ENCODE measurements at places on chromosomes 1 and 21. TPM values are rescaled to one million over a fixed set of nuclear protein-coding genes. Genes with fewer than 3 reads are reported as not detected.

GRCh38 chr1:168092566-168093355 is 44.0 kb downstream of the GPR161 start:
- DNase-seq: no peak

- no peak for DNase-seq
Measured at GRCh38 chr1:205226868-205227583, 720 bp upstream of the TMCC2 start.

CLDN17 gene
- polyA plus RNA-seq: not detected

GRCh38 chr21:35349376-35350080 is 300.4 kb upstream of the RUNX1 start:
- DNase-seq: no peak

DNA sequence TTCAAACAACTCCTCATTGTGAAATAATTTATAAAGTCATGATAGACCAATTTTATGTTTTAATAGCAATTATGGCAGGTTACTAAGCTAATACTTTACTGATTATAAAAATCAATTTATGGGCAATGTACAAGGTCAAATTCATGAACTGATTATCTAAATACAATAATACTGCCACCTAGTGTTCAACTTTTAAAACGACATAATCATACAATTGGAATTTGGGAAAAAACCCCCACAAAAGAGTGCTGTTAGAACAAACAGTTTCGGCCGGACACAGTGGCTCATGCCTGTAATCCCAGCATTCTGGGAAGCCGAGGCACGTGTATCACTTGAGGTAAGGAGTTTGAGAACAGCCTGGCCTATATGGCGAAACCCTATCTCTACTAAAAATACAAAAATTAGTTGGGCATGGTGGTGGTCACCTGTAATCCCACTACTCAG is 14.0 kb downstream of the GTF2B start:
- DNase-seq: peak; percentile 52

- no peak for DNase-seq
Measured at GRCh38 chr1:63802109-63802508, 28.3 kb downstream of the ROR1 start.

DNA sequence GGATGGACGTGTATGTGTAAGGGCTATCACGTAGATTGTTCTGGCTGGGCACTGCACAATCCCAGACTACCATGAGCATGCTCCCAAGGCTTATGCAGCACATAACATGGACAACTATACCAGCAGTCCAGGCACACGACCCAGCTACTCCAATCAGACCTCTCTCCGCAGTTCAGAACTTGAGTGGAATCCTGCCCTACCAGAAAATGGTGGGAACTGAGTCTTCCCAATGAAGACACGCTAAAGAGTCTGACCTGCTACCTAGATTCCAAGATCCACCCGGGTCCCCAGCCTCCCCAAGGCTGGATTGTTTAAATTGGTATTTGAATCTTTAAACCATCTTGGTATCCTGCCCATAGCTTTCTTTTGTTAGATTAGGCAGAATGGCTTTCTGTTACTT is 251.3 kb upstream of the KAZN start:
- no peak for DNase-seq

DNA sequence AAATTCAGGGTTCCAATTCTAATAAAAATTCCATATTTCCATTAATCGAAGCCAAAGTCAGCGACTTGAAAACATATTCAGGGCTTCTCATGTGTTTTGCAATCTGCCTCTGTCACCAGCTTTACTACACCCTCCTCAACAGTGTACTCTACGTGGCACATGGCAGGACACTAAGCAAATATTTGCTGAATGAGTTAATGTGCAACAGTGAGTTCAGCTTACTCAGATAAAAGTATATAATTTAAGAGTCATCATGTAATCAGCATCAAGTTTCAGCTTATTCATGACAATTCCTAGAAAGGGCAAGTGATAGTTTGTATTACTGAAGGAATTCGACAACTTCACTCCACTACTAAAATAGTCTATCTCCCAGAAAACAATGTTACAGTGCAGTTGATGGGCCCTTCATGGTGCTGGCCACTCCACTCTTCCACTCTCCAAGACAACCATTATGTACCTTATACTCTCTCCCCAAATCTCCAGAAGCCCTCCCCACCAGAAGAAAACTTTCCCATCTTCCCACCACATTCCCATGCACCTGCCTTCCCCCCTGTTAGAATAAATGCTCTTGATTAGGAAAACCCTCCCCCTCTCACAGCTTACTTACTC is 97.3 kb downstream of the TTLL7 start:
- no peak for DNase-seq

DNA sequence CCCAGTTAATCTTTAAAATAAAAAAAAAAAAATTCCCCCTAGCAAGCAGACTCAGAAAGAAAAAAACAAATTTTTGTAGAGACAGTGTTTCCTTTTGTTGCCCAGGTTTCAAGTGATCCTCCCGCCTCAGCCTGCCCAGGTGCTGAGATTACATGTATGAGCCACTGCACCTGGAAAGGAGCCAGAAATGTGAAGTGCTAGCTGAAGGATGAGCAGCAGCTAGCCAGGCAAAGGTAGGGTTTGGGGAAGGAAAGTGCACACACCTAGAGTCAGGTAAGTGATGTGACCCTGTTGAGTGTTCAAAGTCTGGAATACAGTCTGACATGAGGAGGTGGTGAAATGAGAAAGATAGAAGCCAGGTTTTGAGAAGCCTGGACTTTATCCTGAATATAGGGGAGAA is 1.7 kb downstream of the AKR1A1 start:
- no peak for DNase-seq

LDLRAP1 gene
- 11.7 TPM for polyA plus RNA-seq

DNA sequence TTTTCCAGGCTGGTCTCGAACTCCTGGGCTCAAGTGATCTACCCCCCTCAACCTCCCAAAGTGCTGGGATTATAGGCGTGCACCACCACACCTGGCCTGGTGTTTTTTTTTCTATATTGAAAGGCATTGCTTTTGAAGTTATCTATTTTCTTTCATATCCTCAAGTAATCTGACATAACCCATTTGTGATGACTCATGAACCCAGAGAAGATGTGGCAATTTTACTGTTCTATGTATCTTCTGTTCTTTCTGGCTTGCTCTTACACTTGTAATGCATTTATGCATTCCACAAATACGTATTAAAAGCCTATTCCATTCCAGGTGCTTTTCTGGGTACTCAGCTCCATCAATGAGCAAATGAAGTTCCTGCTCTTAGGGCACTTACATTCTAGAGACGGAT is 29.9 kb upstream of the ERRFI1 start:
- no peak for DNase-seq

DNA sequence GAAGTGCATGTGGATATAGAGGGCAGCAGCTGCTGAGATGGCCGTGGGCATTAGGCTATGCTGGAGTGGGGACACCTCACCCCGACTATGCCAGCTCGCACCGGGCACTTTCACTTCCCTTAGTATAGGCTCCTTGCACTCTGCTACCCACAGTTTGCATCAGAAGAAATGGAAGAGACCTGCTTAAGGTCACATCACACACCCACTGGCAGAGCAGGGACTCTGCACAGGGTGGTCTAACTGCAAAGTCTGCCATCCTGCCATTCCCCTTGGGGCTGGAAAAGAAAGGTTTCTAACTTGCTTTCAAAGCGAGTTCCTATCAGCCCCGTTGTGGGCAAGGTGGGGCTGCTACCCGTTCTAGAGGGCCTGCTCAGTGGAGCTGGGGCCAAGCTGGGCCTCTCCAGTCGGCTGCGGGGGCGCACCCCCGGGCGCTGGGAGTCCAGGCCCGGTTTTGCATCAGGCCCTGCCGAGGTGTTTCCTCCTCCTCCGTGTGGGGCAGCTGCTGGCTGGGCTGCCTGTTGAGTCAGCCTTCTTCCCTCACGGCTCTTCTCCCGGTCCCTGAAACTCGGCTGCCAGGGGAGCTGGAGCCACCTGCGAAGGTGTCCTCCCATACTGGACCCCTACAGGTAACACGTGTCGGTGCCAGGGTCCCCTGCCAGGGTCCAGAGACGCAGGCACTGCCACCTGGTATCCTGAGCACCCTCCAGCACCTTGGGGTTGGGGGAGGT is at the start of gene SYTL1:
SYTL1 (plus strand) TSS at position 498 of the 728 bp plus-strand sequence. CDS start 3,313 bp downstream, outside the sequence.
- DNase-seq: no peak

DNA sequence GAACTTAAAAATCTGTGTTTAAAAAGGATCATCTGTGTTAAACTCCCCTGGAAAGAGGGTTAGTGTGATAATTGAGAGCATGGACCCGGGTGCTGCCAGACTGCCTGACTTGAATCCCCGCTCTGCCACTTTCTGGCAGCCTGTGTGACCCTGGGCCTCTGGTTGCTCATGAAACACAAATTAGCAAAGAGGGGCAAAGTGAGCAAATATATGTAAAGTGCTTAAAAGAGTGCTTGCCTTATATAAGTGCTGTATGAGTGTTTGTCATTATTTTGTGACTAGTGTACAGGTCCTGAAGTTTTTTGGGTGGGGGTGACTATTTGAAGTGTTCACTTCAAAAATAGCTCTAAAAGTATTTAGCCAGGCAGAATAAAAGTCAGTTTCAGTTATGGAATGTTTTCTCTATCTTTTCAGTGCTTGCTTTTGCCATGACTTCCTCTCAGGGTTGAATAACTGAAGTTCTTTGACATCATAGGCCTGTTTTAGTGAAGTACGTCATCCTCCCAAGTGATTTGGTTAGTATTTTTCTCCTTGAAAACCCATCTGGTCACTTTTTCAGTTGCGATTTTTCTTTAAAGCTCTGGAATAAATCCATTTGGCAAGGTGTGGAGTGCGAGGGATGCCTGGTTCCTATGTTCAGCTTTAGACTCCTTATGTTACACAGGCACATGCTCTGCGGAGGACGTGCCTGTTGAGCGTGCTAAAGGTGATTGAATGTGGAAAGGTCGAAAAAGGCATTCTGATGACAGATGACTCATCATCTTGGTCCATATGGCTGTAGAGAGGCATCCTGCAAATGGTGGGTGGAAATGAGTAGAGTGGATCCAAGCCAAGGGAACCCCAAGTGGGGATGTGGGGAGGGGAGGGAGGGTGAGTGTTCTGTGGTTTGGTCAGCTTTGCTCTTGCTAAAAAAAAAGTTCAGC is 47.8 kb downstream of the AK4 start:
- peak; percentile 86 for DNase-seq

DNA sequence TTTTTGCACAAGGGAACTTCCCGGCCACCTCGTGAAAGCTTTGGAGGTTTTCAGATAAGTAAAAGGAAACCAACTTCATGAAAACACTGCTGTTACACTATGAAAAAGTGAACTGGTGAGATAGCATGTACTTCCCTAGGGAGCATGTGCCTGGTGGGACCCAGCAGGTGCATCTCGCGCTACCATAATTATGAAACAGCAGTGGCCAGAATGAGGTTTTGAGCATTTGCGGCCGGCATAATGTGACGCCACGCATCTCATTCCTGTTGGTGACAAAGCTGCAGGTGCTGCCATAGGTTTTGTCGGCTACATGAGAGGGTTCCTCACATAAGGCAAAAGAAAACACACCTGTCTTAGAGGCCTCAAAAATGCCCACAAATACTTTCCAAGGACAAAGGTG is 1.7 kb downstream of the KRTAP10-3 start:
- DNase-seq: no peak

PUM1 gene
- polyA plus RNA-seq: 50.4 TPM

CATSPERE gene
- polyA plus RNA-seq: 1.3 TPM

- DNase-seq: no peak
Measured at GRCh38 chr1:24348196-24348595, 29.0 kb downstream of the GRHL3 start.

DNA sequence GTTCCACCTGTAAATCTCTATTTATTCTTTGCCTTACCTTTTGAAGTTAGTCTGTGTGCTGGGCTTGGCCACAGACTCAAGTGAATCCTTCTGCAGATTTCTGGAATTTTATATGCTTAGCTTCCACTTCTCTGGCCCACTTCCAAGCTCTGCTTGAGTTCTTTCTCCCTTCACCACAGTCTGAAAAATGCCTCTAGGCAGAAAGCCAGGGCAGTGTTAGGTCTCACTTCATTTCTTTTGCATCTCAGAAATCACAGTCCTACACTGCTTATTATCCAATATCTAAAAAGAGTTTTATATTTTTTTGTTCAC is 48.9 kb downstream of the INKA2 start:
- DNase-seq: peak; percentile 81

- peak; percentile 85 for DNase-seq
Measured at GRCh38 chr21:46021978-46022544, 40.5 kb downstream of the COL6A1 start.

LRRN2 gene
- polyA plus RNA-seq: 10.4 TPM

- DNase-seq: no peak
Measured at GRCh38 chr1:24970926-24971875, 41.1 kb upstream of the RUNX3 start.

DNA sequence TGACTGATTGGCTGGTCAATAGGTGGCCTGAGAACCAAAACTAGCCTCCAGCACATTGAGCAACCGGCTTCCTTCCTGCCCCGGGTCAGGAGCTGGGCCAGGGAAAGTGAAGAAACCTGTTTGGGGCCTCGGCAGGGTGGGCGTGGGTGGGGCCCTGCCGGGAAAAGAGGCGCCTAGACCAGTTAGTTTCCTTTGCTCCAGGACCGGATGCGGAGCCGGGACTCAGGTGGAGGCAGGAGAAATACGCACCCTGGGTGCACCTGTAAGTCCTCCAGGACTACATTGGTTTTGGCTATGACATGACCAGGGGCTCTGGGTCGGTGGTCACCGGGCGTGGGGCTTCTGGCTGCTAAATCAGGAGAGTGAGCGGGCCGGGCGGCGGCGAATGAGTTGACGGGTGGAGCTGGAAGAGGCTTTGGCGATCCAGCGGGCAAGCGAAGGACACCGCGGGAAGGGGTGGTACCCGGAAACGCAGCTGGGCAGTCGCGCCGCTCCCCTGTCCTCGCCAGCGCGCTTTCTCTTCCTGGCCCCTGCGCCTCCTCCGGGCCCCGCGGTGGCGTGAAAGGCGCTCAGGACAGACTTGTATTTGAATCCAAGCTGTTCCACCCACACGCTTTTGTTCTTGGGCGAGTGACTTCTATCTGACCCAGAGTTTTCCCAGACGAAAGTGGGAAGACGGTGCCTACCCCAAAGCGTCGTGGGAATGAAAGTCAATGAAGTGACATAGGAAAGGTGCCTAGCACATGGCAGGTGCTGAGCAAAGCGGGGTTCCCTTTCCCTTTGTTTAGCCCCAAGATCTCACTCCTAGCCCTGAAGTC is 30.6 kb upstream of the JUN start:
- DNase-seq: no peak

- no peak for DNase-seq
Measured at GRCh38 chr21:37370152-37371040, 3.8 kb downstream of the DYRK1A start.

IGSF9 gene
- polyA plus RNA-seq: 0.50 TPM

WNT3A gene
- not detected for polyA plus RNA-seq

- DNase-seq: no peak
Measured at GRCh38 chr21:37862536-37862935, 53.7 kb downstream of the KCNJ6 start.

All from muscle of back (tissue), 13 donors.